T-helper 17 cell (primary cell): ENCODE measurements at places on chromosomes 1 and 21.

DNA sequence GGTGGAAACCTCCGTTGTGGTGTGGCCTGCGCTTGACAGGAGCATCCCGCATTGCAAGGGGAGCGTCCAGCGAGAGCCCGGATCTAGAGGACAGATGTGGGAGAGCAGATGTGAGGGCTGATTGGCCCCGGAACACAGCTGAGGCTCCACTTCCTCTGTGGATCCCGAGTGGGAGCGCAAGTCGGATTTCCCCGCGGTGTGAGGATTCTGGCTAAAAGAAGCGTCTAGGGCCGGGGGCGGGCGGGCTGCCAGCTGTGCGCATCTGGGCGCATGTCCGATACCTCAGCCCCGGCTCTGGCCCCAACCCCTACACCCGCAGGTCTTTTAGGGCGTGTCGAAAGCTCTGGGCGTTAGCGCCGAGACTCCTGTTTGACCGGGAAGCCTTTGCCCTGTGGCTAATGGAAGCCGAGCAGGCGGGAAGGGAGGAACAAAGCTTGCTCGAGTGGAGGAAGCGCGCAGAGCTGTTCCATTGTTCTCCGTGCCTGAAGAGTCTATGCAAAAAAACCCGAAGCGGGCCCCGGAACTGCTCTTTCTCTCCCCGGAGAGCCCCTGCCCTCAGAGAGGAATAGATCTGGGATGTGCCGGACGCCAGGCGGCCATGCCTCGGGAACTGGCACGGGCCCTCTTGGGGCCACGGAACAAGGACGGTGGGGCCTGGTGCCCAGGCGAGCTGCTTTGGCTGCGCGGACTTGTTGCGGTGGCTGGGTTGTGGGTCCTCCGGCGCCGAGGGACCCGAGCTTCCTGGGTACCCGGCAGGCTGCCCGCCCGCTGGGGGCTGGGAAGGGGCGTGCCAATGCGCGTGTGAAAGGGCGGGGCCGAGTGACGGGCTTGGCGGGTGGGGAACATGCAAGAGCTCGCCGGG lies 111.1 kb downstream of the NAV1 start:
- no peak for DNase-seq

GRCh38 chr1:35717911-35718476 lies 690 bp downstream of the C1orf216 start:
- DNase-seq: no peak

DNA sequence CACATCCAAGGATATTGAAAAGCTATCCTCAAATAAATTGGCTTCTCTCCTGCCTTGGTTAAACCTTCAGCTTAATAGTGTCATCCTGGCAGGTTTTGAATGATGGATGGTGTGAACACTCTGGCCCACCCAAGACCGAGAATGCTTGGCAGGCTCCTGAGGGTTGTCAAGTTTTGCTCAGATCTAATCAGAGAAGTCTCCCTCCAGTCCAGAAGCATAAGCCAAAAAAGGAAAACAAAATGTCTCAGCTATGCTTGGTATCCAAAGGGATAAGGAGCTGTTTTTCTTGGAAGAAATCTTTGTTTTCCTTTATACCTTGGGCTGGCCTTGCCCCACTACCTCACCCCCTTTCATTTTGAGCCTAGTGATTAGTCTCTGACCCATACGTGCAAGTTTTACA lies 172.7 kb downstream of the CRB1 start:
- DNase-seq: no peak

GRCh38 chr21:36747041-36747814 lies 48.3 kb downstream of the SIM2 start:
- DNase-seq: no peak

GRCh38 chr1:84669831-84670230 lies 20.4 kb downstream of the SSX2IP start:
- no peak for DNase-seq

DNA sequence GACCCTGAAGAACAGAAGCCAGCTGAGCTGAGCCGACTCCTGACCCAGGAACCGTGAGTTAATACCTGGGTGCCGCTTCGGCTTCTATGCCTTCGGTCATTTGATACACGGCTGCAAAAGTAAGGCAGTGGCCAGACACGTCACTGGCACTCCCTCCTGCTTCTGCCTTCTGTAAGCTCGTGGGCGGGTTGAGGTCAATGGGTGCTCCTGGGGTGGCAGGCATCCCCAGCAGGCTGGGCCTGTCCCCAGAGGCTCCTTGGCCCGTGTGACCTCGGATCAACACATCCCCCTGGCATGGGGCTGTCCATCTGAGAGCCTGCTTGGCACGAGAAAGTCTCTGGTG lies 35.7 kb upstream of the COL6A1 start:
- DNase-seq: no peak

DNA sequence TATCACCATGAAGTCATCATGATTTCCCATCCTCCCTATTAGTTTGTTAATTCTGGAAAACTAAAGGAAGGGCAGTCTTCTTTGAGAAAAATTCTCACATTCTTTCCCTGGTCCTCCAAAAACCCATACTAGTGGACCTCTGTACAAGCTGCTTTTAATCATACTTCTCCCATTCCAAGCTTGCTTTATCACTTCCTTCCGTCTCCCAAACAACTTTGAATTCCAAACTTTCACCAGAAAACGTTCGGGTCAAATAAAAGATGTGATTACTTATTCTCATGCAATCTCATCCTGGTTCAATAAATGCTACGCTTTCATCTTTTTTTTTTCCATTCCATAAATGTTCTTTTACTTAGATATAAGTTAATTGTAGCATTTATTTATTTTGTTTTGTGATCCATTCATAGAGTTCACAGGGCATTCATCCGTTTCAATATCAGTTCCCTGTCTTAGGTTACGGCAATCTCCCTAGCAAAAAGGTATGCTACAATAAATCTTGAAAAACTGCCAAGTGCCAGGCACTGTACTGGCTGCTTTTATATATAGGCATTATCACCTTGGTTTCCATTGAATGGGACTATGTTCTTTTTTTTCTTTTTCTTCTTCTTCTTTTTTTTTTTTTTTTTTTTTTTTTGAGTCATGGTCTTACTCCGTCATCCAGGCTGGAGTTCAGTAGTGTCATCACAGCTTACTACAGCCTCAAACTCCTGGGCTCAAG lies 100.2 kb upstream of the GREM2 start:
- DNase-seq: no peak

GRCh38 chr1:193123751-193124150 lies 1.9 kb downstream of the CDC73 start:
- no peak for DNase-seq

- no peak for DNase-seq
Observed at GRCh38 chr1:38327559-38327973, 281.0 kb upstream of the POU3F1 start.
